ENCODE measurements at places on chromosomes 4 and X.

DNA sequence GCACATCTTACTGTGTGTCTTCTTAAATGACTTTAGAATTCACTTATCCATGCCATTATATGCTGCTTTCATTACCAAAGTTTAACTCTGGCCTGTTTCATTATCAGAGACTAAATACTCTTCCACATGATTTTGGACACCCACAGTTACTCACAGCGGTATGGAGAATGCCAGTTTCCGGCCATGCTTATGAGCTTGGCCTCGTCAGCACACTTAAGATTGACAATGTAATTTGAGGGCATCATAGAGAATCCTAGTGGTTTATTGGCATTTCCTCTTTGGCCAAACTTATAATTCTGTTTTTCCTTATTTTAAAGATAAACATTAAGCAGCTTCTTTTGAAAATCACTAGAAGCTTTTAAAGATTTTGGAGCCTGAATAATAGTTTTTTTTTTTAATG is 104.5 kb downstream of the IRF2 start:
- DNase-seq = no peak

GRCh38 chrX:123184866-123185276 is 793 bp downstream of the GRIA3 start:
- DNase-seq = no peak

DNA sequence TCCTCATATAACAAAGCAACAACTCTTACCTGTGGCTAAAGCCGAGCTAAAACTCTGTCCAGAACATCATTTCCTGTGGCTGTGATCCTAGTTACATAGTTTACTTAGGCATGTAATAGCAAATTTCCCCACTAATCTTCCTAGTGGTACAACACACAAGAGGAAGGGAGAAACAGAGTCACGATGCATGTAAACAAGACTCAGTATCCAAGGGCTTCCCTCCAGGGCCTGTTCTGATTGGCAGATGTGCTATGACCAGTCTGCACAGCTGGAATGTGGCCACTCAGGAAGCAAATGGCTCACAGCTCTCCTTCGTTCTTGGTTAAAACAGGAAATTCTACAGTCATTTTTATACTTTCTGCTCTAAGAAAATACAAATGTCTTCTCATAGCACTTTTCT is 49.2 kb upstream of the PRSS48 start:
- peak; percentile 27 for DNase-seq

DNA sequence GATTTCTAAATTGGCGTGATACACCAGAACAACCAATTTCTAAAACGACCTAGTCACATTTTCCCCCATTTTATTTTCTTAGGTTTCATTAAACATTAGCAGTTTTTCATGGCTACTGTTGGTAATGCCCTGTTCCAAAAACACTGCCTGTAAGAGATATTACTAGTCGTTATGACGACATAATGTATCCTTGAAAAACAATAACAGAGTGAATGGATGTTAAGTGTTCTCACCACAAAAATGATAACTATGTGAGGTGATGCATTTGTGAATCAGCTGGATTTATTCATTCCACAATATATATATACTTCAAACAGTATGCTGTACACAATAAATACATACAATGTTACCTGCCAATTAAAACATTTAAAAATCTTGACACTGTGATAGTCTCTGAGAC is 1147.6 kb upstream of the PCDH10 start:
- DNase-seq = no peak

- DNase-seq = no peak
These were observed 524.7 kb downstream of the SPRY1 start for GRCh38 chr4:123921339-123921738.

DNA sequence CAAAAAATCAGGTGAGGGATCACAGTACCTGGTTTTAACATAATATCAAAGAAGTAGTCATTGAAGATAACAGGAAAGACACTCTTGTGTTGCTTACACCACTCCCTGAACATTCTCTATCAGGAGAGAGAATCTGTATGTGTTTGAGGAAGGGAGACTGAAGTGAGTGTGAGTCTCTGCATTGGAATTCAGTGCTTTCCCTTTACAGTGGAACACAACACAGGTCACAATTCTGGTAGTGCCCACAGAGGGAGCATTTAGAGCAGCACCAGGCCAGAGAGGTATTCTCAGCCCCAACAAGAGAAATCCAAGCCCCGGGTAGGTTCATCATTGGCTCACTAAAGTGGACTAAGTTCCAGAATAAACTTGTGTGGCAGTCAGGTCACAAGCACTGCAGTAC is 64.7 kb upstream of the UBQLN2 start:
- no peak for DNase-seq

GRCh38 chrX:41802958-41803357 is 79.0 kb downstream of the GPR82 start:
- DNase-seq = no peak
